ENCODE measurements at places on chromosomes 2 and 18.
A peak's percentile ranks its signal among the peaks of the same experiment; 100 is the strongest.

DNA sequence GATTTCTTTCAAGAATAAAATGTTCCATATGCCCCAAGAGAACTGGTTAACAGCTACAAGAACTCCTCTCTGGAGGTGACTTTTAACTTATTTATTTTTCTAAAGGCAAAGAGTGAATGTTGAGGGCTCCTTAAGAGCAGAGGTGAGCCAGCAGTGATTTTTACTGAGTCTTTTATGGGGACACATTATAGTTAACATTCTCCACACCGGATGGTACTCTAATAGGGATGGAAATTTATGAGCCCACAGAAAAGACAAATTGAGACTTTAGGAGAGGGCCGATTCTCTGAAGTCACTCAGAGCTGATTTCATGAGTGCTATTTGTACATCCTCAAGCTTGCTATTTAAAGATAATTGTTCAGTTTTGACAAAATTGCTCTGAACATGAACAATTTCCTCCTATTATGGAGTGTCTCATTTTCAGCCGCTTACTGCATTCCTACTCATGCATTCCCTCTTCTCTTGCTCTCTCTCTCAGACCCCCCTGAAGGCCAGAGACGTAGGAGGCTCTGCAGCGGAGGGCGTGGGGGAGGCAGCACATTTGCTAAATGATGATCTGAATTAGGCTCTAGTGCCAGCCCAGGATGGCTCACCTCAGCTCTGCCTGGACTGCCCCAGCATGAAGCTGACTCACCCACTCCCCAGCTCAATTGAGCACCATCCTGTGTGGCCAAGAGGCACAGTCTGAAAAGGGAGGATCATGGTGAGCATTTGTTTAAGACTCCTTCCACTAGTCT is 5.9 kb upstream of the RPL37A start:
- DNase-seq: no peak

DNA sequence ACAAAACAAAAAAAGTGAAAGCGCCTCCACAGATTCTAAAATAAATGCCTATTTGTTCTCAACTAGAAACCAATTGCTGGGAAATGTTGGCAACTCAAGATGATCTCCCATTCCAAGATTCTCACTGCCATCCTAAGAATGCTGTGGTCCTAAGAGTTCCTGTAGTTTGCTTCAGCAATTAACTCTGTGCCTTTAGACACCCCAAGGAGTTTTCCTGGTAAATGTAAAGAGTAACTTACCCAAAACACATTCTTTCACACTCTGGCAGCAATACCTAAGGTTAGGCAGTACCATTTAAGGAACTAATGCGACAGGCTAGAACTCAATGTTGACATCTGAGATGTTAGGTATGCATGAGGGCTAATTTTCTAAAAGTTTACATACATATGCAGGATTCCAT is 58.8 kb upstream of the TANK start:
- no peak for DNase-seq

GRCh38 chr18:71485611-71486010 is 1058.5 kb downstream of the CBLN2 start:
- no peak for DNase-seq

- DNase-seq: no peak
Measured at GRCh38 chr2:75600461-75601011, 39.8 kb upstream of the EVA1A start.

- peak; percentile 70 for DNase-seq
Measured at GRCh38 chr2:96636551-96637171, 1.5 kb downstream of the KANSL3 start.

- no peak for DNase-seq
Measured at GRCh38 chr2:45328264-45328870, 282.7 kb downstream of the SRBD1 start.

DNA sequence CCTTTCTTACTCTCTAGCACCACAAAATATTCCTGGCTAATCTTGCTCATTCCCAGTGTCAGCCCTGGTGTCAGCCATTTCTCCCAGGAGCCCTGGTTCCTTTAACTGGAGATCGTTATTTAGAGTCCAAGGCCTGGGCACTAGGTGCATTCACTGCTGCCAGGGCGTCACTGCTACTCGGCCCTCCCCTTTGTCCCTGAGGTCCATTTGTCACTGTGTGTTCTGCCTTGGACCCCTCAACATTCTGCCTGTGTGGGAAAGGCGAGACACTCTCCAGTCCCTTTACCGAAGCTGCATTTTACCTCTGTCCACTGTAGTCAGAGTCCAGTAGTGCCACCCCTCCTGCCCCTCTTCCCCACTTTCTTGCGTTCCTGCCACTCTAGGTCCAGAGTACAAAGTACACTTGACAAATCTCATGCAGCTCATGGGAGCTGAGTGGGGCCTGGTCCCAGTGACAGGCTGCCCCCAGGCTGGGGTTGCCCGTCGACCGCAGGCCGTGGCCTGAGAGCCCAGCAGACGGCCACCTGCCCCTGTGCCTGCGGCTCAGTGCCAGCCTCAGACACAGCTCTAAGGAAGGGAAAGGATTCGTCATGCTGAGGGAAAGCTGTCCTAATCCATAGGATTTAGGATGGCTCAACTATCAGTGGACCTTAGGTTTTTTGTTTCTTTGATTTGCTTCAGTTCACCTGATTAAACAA is 52.1 kb downstream of the COPS8 start:
- no peak for DNase-seq

- no peak for DNase-seq
Measured at GRCh38 chr18:41144441-41144840, 810.6 kb upstream of the PIK3C3 start.

DNA sequence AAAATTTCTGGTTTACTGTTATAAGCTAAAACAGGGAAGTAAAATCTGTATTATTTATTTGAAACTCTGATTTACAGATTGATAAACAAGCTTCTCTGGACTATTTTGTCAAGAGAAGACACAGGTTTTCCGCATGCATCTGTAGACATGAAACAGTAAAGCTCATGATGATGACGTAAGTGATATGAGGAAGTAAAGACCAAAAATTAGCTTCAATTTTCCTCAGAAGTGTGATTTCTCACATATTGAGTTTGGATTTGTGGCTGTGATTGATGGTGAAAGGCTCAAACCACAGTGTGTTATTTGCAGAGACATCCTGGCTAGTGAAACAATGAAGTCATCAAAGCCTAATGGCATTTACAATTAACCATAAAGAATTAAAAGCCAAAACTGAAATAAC is 12.6 kb upstream of the LONRF2 start:
- no peak for DNase-seq

DNA sequence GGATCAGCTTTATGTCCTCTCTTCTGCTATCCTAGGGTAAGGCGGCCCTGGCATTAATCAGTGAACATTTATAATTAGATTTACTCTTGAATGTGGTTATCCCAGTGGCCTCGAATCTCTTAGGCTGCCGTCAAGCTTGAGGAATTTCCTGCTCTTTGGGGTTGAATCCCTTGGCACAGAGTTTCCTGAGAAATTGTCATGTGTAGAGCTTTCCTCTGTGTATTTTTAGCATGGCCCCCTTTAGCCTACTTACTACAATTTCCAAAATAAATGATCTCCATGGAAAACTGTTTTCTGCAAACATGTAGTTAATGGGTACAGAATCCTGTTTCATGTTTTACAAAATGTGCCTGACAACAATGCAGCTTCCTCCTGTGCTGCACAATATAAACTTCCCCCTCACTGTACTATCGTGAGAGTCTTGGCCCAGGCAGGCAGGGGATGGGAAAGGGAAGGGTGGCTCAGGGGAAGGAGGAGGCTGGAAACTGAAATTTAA is 18.1 kb downstream of the NCAPH start:
- no peak for DNase-seq

DNA sequence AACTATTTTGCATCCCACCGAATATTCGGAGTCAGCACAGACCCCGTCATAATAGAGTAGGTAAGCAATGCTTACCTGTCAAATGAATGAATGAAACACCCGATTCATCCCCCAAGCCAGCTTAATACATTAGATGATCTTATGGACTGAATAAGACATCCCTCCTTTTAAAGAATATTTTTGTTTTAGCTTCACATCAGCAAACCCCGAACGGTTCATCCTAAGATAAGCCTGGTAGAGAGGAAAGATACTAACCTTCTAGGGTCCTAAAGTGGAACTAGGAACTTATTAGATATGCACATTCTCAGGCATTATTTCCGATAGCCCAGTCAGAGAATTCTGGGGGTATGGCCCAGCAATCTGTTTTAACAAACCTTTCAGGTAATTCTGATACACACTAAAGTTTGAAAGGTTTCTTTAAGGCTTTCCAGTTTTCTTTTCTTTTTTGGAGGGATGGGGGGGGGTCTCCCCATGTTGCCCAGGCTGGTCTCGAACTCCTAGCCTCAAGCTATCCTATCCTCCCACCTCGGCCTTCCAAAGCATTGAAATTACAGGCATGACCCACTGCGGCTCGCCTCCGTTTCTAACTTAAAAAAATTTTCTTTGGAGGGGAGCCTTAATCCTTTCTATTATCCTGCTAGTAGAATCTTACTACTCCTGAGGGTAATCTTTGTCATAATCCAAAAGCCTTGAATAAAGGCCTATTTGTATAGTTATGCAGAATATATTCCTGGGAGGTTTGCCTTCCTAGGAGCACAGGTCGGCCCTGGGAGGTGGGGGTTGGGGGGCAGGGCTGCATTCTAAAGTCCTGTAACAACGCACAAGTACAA is 1.0 kb upstream of the ACTR3 start:
- DNase-seq: no peak

DNA sequence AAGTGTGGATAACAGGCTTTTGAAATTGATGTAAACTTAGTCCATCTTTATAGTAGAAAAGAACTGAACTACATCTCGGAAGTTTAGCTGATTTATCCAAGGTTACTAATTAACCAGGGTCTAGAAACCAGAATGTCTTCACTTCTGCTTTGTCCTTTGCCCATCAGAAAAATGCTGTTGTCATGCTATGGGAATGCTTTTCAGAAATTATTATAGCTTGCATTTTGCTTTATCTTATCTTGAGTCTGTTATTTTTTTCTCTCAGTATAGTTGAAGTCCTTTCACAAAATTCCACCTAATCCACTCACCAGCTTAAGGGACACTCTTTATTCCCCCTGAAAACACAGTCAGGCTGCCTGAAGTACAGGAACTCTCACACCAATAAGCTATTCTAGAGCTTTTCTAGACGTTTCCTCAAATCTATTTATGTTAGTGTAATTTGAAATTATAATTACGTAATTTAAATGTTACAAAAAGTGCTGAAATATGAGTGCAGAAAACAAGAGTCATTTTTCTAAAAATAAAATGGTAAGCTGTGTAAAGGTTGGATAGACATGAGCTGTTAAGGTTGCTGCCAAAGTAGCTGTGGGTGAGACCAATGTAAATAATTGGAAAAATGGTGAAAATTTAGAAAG is 456.3 kb downstream of the TGIF1 start:
- DNase-seq: no peak

DNA sequence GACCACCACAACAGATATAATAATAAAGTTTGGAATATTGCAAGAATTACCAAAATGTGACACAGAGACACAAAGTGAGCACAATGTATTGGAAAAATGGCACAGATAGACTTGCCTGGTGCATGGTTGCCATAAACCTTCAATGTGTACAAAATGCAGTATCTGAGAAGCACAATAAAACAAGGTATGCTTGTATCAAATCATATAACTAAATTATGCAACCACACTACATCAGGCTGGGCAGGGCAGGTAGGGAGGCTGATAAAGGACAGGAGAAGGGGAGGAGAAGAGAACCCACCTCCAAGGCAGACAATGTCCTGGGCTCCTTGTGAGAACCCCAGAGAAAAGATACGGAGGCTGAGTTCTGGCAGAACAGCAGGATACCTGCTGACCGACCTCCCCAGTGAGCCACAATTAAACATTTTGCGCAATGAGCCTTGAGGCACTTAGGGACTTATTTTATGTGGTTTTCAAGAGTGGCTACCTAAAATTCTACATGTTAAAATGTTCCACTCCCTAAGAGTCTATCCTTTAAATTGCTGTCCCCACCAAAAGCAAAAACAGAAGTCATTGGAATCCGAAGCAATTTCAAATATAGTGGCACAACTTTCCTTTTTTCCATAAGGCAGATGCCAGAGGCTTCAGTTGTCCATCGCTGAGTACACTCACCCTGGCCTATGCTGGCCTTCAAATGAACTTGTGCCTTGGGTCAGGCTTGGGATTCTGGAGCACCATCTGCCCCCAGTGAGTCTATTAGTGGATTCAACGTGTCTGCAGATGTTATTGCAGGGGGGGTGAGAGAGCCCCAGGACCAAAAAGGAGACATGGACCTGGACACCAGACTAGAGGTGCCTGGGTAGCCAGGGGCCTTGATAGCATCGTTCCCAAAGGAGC is 16.8 kb downstream of the WDFY1 start:
- no peak for DNase-seq

GRCh38 chr18:14768241-14768640 is 20.3 kb downstream of the ANKRD30B start:
- no peak for DNase-seq

DNA sequence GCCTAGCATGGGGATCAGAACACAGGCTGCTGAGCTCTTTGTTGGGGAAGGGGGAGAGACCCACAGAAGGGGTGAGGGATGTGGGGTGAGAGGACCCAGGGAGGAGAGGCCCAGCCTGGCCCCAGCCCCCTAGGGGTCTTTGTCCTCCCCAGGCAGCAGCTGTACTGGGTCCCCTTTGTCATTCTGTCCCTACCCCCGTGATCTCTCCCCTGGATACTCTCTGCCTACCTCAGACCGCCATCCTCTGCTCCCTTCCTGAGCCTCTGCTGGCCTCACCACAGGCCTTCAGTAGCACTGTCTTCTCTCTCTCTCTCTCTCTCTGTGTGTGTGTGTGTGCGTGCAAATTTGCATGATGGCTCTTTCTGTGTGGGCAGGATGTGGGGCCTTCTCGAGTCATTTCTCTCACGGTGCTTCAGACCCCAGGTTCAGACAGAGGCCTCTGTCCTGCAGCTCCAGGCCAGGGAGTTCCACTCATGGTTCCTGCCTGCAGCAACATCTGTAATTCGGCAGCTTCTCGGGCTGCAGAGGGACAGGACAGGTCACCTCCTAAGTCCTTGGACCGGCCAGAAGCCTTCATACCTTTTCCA is 1.4 kb downstream of the PSD4 start:
- DNase-seq: no peak

GRCh38 chr18:2529154-2529553 is 42.2 kb downstream of the METTL4 start:
- no peak for DNase-seq

- no peak for DNase-seq
Measured at GRCh38 chr2:222688917-222689316, 17.5 kb downstream of the MOGAT1 start.

- peak; percentile 92 for DNase-seq
Measured at GRCh38 chr2:231613663-231614558, 21.2 kb downstream of the TEX44 start.

GRCh38 chr18:75407468-75408437 is 19.8 kb downstream of the SMIM21 start:
- no peak for DNase-seq

GRCh38 chr2:232942831-232943230 is 70.2 kb downstream of the NGEF start:
- DNase-seq: no peak

DNA sequence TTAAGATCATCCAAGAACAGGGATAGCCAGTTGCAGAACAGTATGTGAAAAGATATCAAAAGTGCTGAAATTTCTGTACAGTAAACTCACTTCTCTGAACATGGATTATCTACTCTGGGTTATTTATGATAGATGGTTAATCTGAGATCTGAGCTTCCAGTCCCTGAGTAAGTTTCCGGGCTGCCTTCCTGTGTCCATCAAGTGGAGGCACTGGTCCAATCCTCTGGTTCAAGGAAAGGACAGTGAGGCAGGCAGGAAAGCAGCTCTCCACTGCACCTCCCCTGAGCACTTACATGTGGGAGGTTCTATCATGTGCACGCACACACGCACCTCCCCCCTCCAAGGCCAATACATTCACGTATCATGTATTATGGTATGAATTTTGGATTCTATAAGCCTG is 32.5 kb downstream of the GPR45 start:
- no peak for DNase-seq
